Bronchial epithelial cell (primary cell): ENCODE measurements at places on chromosomes 2 and 18.
A peak's percentile ranks its signal among the peaks of the same experiment; 100 is the strongest.

DNA sequence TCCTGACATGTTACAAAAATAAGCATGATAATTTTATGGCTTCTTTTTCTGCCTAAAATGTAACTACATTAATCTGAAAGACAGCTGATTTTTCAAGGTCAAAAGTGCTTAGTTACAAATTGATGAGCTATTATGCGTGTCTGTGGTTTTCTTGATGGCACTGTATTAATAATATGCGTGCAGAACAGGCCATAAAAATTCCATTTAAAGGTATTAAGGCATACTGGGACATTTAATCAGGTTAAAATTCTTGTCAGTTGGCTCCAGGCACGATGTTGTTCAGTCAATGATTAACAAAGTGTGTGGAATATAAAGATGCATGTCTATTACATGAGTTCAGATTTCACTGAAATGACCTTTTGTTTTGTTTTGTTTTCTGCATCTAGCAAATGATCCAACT is 420.1 kb upstream of the ZNF804A start:
- no peak for DNase-seq

DNA sequence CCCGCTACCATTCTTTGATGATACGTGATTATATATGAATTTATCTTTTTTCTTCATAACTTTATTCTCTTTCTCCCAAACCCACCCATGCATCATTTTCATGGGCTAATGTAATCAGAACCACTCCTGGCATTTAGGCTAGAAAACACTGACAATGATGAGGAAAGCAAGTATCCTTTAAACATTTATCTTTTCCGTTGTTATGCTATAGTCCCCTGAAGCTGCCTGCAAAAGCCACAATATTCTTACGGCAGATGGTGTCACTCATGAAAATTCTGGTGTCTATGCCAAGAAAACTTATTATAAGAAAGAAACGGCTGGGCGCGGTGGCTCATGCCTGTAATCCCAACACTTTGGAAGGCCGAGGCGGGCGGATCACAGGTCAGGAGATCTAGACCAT is 221.8 kb upstream of the CTAGE1 start:
- DNase-seq, result no peak

GRCh38 chr2:20942646-20943125 is 101.2 kb downstream of the APOB start:
- DNase-seq, result no peak

DNA sequence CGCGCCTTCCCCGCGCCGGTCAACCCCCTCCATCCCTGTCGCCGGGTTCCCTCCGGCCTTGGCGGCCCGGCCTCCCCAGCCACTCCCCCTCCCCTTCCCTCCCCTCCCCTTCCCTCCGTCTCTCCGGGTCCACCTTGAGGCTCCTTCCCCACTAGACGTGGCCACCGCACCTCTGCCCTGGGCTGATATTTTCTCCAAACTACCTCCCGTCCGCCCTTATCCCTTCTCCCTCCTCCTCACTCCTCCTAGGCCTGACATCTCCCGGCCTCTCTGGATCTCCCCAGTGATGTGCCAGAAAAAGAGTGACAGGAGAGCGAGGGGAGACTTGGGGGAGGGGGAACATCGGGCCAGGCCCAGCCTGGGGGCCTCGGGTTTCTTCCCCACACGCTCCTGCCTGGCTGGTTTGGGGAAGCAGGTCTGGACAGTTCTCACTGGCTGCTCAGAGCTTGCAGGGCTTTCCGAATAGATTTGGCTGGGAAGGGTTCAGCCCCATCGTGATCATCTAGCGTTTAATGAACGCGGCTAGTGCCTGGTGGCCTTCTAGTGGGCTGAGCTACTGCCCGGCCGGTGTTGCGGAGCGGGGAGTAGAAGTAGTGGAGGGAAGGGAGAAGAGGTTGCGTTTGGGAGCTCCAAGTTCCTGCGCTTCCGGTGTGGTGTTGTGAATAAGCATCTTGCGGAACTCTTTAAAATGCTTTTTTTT is 641 bp downstream of the MAPRE3 start:
- peak; percentile 48 for DNase-seq

- DNase-seq, result no peak
Measured at GRCh38 chr18:10689236-10690034, 163.6 kb downstream of the NAPG start.
